ENCODE measurements at places on chromosomes 5 and 9. TPM values are rescaled to one million over a fixed set of nuclear protein-coding genes. Genes with fewer than 3 reads are reported as not detected.

GRCh38 chr9:127058645-127059021, 63.8 kb downstream of the ANGPTL2 start:
- DNase-seq = no peak

Gene TSSK1B
- not detected for total RNA-seq

Gene CXCL14
- not detected for total RNA-seq

- no peak for DNase-seq
Measured at GRCh38 chr5:58076483-58077257, 383.2 kb downstream of the PLK2 start.

- no peak for DNase-seq
Measured at GRCh38 chr5:10173716-10174115, 76.0 kb downstream of the ATPSCKMT start.

GRCh38 chr9:101481261-101481660, 45.7 kb upstream of the ALDOB start:
- no peak for DNase-seq

- no peak for DNase-seq
Measured at GRCh38 chr5:108649106-108649505, 98.6 kb upstream of the FER start.

- DNase-seq = no peak
Measured at GRCh38 chr9:70303268-70303667, 44.5 kb downstream of the SMC5 start.

Gene PCDHB7
- total RNA-seq = 1.3 TPM

Gene VLDLR
- 2.1 TPM for total RNA-seq

DNA sequence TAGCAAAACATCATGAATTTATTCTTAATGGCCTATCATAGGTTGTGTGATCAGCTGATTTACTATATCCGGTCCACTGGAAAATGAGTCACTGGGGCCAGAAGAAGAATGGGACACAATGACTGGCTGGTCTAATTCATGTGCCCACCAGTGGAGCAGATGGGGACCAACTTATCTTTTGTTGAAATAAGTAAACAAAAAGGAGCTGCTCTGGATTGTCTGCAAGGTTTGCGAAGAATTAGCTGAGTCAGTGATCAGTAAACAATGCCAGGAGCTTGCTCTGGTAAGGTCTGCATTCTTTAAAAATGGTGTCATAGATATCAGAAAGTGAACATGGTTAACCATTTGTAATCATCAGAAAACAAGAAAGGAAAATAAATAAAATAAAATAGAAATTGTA, 128.0 kb downstream of the RASEF start:
- DNase-seq = peak; percentile 36

- DNase-seq = no peak
Measured at GRCh38 chr9:113626735-113627495, 163.4 kb downstream of the RGS3 start.

Gene ABO
- total RNA-seq = 0.10 TPM

- DNase-seq = no peak
Measured at GRCh38 chr5:1471240-1471853, 26.1 kb upstream of the SLC6A3 start.

DNA sequence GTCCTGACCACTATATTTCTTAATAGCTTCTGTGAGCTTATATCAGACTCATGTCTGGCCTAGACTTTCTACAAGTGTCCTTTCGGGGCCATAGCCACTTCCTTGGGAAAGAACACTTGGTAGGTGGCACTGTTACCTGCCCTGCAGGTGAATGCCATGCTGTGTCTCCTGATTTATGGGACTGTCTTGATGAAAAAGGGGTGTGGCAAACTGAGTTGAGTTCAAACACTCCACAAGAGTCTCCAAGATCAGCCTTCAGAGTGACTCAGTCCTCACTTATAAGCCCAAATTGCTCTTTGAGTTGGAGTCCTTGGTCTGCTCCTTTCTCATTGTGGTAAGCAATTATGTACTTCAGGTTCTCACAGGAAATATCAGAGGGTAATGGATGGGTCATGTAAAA, 9.9 kb upstream of the ANKHD1 start:
- DNase-seq = no peak

DNA sequence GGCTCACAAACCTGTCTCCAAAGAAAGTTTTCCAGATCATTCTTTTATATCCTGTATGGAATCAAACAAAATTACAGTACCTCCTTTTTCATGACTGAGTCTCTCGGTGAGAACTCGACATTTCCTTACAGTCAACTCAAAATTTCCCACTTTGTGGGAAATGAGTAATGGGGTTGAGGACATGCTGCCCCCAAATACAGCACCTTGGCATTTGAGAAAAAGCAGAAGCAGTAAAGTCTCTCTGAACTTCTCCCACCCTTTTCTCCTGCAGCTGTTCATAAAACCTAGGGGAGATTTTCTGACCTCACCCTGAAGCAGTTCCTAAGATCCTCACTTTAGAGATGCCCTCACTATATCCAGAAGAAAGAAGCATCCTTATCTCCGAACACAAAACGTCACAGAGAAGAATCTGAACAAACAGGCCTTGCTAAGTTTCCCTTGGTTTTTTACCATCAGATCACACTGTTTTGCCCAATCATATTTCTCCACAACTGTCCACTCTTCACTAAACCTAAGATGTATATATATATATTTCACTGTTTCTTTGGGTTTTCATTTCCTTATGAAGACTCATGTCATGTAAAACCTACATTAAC, 96.1 kb upstream of the APC start:
- DNase-seq = no peak

Gene WHRN
- total RNA-seq = 18.0 TPM

Gene BTNL9
- total RNA-seq = 37.5 TPM

- DNase-seq = no peak
Measured at GRCh38 chr5:6948562-6948961, 235.3 kb downstream of the TENT4A start.

Gene TRIM32
- total RNA-seq = 20.2 TPM

- no peak for DNase-seq
Measured at GRCh38 chr9:70444904-70445303, 30.4 kb upstream of the KLF9 start.

- DNase-seq = no peak
Measured at GRCh38 chr9:116705531-116705930, 18.4 kb downstream of the TRIM32 start.

- DNase-seq = no peak
Measured at GRCh38 chr9:108430655-108431054, 425.1 kb downstream of the ACTL7B start.

GRCh38 chr5:163569284-163569683, 63.9 kb downstream of the MAT2B start:
- DNase-seq = no peak

Gene ZNF658
- 3.6 TPM for total RNA-seq

DNA sequence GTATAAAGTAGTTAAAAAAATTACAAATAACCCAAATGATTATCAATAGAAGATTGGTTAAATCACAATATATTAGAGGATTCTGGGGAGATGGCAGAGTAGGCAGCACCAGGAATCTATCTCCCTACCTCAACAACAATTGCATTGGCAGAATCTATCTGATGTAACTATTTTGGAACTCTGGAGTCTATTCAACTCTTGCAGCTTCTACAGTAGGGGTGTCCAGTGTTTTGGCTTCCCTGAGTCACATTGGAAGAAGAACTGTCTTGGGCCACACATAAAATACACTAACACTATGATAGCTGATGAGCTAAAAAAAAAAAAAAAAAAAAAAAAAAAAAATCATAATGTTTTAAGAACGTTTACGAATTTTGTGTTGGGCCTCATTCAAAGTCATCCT, 29.2 kb upstream of the ECM2 start:
- DNase-seq = no peak

DNA sequence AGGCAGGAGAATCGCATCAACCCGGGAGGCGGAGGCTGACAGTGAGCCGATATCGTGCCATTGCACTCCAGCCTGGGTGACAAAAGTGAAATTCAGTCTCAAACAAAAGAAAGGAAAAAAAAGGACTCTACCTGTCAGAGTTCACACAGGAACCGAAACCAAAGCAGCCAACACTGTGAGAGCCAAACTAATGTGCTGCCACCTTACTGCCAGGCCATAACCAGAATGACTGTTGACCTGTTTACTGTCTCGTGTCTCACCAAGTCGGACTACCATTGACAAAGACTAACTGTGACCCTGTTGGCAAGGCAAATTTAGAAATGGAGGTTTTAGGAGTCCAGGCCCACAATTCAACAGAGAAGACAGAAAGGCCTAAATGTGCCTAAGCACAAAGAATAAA, 112.4 kb downstream of the ANXA2R start:
- no peak for DNase-seq

DNA sequence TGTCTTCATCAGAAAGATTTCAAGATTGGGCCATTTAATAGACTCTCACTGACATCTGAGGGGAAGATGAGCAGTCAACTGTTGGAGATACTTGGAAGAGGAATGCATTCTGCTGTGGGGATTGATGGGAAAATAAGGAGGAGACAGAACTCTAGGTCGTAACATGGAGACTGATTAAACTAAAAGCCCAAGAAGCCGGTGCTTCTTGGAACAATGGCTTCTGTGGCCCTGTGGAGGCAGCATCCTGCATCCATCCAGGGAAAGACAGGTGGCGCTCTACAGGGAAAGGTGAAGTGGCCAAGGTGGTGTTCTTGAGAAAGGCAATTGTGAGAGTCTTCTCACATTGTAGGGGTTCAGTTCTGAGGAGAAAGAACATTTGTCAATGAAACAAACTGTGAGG, 31.3 kb downstream of the ZFAND5 start:
- no peak for DNase-seq

GRCh38 chr5:31270396-31270795, 76.9 kb downstream of the CDH6 start:
- no peak for DNase-seq

Gene PCDHGC4
- 0.57 TPM for total RNA-seq

Gene AJM1
- 7.2 TPM for total RNA-seq

All from Panc1 (cell line).